ENCODE measurements at places on chromosomes 4 and X.

DNA sequence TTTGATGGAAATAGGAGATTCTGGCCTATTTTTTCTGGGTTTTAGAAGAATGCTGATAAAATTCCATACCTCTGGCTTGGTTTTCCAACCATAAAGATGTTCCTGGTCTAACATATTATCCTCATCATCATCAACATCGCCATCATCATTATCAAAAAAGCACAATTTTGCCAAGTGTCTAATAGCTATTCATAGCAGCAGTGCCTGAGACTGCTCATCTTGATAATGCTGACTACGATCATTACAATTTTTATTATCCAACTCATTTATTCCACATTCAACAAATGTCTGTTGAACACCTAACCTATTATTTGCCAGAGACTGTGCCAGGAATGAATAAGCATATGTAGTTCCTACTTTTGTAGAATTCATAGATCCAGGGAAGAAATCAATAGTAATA is 303.5 kb upstream of the GATB start:
- peak; percentile 13 for DNase-seq

DNA sequence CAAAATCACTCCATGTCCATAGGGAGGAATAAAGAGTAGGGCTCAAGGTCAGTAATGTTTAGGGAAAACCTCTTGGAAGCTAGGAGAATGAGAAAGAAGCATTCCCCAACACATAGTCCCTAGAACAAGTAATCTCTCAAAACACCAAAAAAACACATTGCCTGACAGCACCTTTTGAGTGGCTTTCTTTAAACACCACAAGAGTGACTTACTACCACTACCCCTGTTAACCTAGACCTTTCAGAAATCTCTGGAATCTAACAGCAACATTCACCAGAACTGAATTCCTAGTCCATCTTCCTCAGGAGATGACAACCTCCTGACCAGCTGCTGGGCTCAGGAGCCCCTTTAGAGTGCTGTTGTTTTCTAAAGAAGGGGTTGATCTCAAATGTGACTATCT is 142.2 kb downstream of the SOWAHB start:
- no peak for DNase-seq

GRCh38 chr4:53928825-53929224 is 135.6 kb downstream of the CHIC2 start:
- DNase-seq, result no peak

GRCh38 chr4:1356181-1356998 is 9.4 kb downstream of the UVSSA start:
- no peak for DNase-seq

- DNase-seq, result no peak
Observed at GRCh38 chr4:79413032-79413885, 5.2 kb upstream of the GK2 start.

DNA sequence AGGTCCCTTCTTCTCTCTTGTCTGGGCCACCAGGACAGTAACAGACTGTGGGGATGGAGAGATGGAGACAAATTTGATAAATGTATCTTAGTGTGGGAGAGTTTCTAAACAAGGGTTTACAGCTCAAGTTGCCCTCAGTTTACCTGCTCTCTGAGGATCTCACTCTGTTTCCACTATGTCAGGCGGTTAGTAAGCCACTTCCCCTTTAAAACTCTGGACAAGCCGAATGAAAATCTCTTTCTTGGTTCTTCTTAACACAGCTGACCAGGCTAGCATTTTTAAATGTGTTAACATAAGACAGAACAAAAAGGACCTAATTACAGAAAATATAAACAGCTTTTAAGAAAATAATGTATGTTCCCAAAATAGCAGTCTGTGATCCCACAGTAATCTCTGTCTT is 2.9 kb upstream of the SCARB2 start:
- no peak for DNase-seq

DNA sequence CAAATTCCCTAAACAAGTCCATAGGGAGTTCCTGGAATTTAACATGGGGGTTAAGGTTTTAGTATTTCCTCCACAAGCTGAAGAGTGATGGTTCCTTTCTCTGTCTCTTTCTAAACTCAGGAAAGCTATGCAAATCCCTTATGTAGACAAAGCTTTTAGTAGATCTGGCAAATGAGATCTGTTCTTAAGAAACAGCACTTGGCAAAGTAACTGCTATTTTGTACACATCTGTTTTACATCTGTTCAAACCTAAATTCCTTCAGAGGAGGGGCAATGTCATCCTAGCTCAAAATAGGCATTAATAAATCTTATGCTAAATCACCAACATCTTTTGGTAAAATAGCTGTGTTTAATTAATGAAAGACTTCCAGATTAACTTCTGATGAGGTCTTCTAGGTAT is 137.8 kb upstream of the TBC1D9 start:
- DNase-seq, result no peak

GRCh38 chr4:110705440-110705782 is 82.5 kb upstream of the PITX2 start:
- no peak for DNase-seq

DNA sequence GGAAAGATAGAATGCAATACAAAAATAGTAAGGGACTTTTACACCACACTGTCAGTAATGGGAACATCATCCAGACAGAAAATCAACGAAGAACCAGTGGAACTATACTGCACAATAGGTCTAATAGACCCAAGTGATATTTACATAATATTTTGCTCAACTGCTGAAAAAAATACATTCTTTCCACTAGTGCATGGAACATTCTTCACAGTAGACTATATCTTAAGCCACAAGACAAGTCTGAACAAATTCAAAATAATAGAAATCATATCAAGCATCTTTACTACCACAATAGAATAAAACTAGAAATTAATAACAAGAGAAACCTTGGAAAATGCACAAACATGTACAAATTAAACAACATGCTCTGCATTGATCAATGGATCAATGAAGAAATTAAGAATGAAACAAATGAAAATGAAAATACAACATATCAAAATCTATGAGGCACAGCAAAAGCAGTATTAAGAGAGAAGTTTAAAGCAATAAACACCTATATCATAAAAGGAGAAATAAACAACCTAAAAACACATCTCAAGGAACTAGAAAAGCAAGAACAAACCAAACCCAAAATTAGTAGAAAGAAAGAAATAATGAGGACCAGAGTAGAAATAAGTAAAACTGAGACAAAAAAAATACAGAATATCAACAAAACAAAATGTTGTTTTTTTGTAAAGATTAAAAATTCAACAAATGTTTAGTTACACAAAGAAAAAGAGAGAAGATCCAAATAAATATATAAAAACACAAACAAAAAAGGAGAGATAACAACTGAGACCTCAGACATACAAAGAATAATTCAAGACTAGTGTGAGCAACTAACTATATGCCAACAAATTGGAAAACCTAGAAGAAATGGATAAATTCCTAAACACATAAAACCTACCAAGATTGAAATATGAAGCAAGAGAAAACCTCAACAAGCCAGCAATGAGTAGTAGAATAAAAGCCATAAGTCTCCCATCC is 51.5 kb upstream of the ANTXR2 start:
- no peak for DNase-seq

GRCh38 chrX:71105628-71106027 is 912 bp downstream of the CXorf65 start:
- no peak for DNase-seq

GRCh38 chr4:144584428-144584827 is 61.5 kb upstream of the HHIP start:
- no peak for DNase-seq

DNA sequence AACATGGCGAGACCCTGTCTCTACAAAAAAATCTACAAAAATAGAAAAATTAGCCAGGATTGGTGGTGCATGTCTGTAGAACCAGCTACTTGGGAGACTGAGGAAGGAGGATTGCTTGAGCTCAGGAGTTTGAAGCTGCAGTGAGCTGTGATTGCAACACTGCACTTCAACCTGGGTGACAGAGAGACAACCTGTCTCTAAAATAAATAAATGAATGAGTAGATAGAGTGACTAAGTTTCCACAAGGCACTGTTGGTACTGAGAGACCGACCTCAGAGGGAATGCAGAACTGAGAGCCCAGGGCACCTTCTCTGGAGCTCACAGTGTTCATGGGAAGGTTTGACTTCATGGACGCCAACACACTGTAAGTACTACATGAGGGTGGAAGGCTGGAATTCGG is 26.7 kb upstream of the ARSD start:
- no peak for DNase-seq

DNA sequence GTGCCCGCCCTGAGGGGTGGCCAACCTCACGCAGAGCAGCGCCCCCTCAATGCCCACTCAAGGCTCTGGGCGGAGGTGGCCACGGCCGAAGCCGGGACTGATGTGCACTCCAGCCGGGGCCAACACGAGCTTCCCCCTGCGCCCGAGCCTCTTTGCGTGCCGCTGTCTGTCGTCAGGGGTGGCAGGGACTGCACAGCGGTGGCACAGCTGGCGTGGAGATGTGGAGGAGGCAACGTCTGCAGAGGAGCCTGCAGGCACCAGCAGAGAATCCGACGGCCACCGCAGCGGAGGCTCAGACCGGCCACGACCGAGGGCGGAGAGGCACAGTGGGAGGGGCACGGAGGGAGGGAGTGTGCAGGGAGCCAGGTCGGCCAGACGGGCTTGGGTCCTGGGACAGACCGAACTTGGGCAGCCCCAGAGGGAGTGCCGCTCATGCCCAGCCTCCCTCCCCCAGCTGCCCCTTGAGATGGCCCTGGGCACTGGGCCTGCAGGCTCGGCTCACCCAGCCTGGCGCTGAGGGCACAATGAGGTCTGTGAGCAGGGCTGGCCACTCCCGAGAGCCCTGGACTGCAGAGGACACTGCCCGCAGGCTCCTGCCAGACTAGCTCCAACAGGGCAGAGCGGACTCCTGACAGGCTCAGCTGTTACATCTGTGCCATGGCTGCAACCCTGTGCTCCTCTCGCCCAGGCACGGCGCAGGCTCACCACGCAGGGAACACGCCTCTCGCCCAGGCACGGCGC is 46.5 kb upstream of the CPLX1 start:
- DNase-seq, result no peak

DNA sequence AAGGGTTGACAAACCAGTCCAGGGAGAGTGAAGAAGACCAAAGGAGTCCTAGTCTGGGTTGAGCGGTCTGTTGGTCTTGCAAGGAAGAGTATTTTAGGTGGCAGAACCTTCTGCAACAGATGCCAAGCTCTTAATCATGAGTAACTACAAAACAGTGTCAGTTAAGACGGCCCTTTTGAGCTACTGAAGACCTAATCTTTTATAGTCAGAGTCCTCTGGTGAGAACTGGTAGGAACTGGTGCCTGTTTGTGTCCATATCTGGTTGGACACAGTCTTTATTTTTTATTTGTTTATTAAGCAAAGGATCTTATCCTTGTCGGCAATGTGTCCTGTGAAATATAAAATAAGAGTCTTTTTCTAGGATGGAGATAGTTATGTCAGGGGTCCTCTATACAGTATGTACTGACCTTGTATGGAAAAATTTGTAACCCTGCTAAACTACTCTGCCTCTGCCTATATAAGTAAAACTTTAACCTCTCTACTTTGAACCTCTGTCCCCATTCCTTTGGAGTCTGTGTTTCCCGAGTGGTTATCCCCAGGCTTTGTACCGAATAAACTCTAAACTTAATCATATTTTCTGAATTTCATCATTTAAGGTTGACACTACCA is 47.1 kb downstream of the FAM13A start:
- no peak for DNase-seq

DNA sequence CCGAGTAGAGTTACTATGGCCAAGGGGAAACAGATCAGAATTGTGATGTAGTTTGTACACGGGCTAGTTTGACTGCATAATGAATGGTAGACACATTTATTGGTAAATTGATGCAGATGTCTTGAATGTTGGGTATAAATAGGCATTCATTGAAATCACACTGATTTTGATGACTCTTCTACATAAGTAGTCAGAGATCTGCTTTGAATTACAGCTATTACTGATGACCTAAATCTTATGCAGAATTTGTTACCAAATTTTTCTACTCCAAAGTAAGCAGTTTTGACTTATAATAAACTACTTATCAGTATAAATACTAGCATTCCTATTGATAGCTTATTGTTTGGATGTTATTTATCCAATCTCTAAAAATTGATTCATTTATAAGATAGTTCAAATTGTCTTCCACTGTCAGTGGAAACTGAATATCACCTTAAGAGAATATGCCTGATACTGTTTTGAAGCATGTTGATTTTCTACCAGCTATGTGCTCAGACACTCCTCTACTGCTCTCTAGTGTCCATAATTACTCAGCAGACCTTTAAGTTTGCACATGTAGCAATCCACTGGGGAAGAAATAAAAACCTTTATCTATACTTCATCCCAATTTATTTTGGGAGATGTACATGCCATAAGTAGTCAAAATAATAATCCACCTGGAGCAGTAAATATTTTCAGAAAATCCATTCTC is 120.3 kb downstream of the RASL11B start:
- no peak for DNase-seq

- DNase-seq, result no peak
Observed at GRCh38 chr4:143587703-143588102, 74.2 kb downstream of the SMARCA5 start.

GRCh38 chr4:55029821-55030503 is 95.4 kb downstream of the KDR start:
- DNase-seq, result no peak

DNA sequence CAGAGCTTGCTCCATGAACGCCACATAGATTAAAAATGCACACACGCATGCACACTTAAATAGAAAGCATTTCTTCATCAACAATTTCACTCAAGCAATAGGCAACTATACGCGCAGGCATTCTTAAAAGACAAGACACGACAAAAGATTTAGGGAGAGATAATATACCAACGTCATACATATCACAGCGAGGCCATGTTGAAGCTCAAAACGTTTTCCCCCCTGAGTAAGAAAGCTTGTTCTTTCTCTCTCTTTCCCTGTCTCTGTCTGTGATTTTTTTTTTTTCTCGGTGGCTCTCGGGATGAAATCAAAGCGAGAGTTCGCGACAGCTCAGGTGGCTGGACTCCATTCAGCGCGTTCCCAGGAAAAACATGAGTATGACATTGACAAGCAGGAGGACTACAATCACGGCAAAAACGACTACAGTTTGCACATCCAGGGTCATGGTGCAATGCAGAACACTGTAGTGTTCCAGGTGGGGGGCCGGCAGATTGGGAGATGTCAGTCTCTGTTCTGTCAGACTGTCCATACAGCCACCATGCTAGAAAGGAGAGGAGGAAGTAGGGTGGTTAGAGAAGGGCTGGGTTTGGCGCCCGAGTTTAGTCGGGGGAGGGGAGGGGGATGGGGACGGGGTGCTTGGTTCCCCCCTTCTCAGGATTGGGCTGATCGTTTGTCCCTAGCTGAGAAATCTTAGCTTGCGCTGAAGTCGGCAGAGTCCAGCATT is 30.7 kb downstream of the ARHGEF9 start:
- DNase-seq, result no peak

DNA sequence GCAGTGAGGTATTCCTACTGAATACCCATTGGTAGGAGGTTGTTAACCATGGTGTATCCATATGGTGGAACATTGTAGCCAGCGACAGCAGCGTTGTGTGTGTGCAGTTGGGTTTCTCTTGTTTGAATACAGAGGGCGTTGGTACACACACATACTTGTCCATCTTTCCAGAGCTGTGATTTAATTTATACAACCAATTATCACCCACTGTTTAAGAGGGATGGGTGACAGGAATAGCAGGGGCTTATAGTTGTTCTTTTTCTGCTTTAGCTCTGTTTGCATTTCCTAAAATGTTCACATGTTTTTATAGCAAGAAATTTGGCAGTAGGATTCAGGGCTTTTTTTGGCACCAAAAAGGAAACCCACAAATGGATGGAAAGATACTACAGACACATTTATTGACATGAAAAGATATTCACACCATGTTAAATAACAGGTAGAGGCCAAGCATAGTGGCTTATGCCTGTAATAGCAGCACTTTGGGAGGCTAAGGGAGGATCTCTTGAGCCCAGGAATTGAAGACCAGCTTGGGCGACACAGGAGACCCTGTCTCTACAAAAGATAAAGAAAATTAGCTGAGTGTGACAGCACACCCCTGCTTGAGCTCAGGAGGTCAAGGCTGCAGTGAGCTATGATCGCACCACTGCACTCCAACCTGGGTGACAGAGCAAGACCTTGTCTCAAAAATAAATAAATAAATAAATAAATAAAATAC is 60.6 kb downstream of the TNIP2 start:
- no peak for DNase-seq

Measured in NCI-H226 (cell line).